ENCODE measurements at places on chromosomes 3 and 15. TPM values are rescaled to one million over a fixed set of nuclear protein-coding genes. Genes with fewer than 3 reads are reported as not detected.

DNA sequence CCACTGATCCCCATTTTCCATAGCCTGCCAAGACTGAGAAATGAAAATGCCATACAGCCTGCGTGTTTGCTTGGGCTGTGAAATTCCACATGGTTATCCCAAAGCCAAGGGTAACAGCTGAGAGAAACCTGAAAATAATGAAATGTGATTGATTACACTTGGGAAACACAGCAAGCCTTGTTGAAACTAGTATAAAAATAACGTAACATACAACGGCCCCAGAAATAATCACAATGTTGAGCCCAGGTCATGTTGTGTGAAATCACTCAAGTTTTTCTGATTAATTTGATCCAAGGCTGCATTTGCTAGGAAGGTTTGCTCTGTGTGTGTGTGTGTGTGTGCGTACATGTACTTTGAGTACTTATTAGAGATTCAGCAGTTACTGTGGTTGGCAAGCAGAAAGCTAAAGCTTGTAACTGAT is 269.0 kb downstream of the OXSM start:
- H3K27ac ChIP-seq: no peak overlapping the region
- H3K4me3 ChIP-seq: no peak overlapping the region
- no peaks in the 10 kb centered on the region for H3K36me3 ChIP-seq
- no peak for DNase-seq
- H3K4me1 ChIP-seq: no peaks in the 10 kb centered on the region

The TF gene
- 0.30 TPM for polyA plus RNA-seq

GRCh38 chr3:87203809-87204208 is 23.3 kb upstream of the CHMP2B start:
- H3K36me3 ChIP-seq: no peaks in the 10 kb centered on the region
- no peak overlapping the region for H3K27ac ChIP-seq
- no peak for DNase-seq
- H3K4me3 ChIP-seq: no peak overlapping the region
- H3K4me1 ChIP-seq: peaks cover 19% of the 10 kb centered on the region
- no peaks in the 10 kb centered on the region for H3K27me3 ChIP-seq

DNA sequence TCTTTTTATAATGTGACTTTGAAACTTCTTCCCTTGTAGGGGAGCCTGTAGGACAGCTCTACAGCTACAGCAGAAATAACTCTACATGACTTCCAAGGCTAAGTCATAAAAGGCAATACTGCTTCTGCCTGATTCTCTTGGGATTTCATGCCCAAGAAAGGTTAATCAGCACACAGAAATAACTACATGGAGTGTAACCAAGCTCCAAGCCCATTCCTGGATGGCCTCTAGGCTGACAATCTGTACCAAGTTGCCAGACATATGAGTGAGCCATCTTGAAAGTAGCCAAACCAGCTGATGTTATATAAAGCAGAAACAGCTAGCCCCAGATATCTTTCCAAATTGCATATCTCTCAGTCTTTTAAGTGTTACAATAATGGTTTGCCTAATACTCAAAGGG is 75.8 kb upstream of the OSTN start:
- no peak overlapping the region for H3K27ac ChIP-seq
- H3K4me1 ChIP-seq: no peaks in the 10 kb centered on the region
- H3K27me3 ChIP-seq: no peaks in the 10 kb centered on the region
- no peaks in the 10 kb centered on the region for H3K36me3 ChIP-seq
- H3K4me3 ChIP-seq: no peak overlapping the region
- no peak for DNase-seq

GRCh38 chr3:99620077-99620767 is 18.2 kb upstream of the COL8A1 start:
- H3K4me1 ChIP-seq: no peaks in the 10 kb centered on the region
- H3K4me3 ChIP-seq: no peak overlapping the region
- no peak for DNase-seq

The SYNPR gene
- not detected for polyA plus RNA-seq

- H3K4me1 ChIP-seq: no peaks in the 10 kb centered on the region
- H3K27ac ChIP-seq: no peak overlapping the region
- H3K27me3 ChIP-seq: no peaks in the 10 kb centered on the region
- no peak for DNase-seq
- no peaks in the 10 kb centered on the region for H3K36me3 ChIP-seq
These were observed 170.4 kb downstream of the FHIT start for GRCh38 chr3:61080737-61081445.

The MBD4 gene
- 24.3 TPM for polyA plus RNA-seq

DNA sequence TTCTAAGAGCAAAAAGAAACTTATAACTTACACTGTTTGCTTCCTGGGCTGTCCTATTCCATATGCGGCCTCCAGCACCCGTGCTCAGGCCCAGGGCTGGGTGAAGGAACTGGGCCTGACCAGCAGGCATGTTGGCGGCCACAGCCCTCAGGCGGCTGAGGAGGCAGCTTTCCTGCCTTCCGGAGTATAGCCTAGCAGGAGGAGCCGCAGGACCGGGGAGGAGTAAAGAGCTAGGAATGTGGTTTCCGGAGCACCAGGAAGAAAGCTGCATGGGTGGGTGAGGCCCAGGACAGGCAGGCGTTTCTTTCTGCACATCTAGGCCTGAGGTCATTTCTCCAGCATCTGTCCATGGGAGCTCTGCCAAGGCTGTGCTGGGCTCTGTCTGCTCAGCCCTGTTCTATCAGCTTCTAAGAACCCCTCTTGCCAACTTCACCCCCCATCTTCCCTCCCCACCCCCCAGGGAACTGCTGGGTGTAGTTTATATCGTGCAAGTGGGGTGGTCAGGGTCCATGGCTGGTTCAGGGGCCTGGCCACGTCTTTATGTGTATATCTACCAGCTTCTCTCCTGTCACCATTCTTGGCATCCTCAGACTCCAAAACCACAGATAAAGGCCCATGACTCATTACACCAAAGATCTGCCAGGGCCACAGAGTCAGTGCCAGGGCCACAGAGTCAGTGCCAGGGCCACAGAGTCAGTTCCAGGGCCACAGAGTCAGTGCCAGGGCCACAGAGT is 7.8 kb upstream of the KIF7 start:
- peaks cover 10% of the 10 kb centered on the region for H3K4me1 ChIP-seq
- H3K27me3 ChIP-seq: no peaks in the 10 kb centered on the region
- no peak overlapping the region for H3K4me3 ChIP-seq
- no peaks in the 10 kb centered on the region for H3K36me3 ChIP-seq
- DNase-seq: peak; percentile 21

GRCh38 chr3:177357352-177358090 is 160.2 kb upstream of the TBL1XR1 start:
- H3K4me3 ChIP-seq: peak overlapping the region; percentile 49
- no peaks in the 10 kb centered on the region for H3K36me3 ChIP-seq
- H3K27me3 ChIP-seq: no peaks in the 10 kb centered on the region
- peaks cover 50% of the 10 kb centered on the region for H3K4me1 ChIP-seq
- peak; percentile 90 for DNase-seq

The CCR2 gene
- polyA plus RNA-seq: 0.02 TPM

DNA sequence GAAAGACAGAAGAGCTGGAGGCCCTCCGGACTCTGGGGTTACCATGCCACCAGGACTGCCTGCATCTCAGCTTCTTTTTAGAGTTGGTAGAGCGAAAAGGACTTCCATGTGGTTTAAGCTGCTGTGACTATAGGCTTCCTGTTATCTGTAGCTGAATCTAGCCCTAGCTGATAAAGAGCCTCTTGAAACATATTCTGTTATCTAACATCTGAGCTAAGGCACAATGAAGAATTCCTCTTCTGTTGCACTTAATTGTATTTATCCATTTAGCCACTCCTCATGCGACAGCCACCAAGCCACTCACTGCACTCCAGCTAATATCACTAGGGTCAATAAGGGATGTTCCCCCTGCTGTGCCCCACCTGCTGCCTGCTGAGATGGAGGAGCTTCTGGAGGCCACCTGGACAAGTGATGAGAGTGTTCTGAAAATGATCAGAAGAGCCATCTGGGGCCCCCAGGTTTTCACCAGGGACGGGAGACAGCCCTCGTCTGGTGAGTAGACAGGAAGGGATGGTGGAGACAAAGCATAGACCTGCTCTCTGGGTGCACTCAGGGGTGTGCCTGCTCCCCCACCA is 94.6 kb upstream of the PLXNA1 start:
- H3K4me1 ChIP-seq: no peaks in the 10 kb centered on the region
- no peaks in the 10 kb centered on the region for H3K36me3 ChIP-seq
- H3K27ac ChIP-seq: no peak overlapping the region
- no peak for DNase-seq
- no peak overlapping the region for H3K4me3 ChIP-seq

- no peak for DNase-seq
- no peaks in the 10 kb centered on the region for H3K27me3 ChIP-seq
- H3K4me3 ChIP-seq: no peak overlapping the region
- no peaks in the 10 kb centered on the region for H3K4me1 ChIP-seq
- H3K27ac ChIP-seq: no peak overlapping the region
These were observed 315.5 kb downstream of the NSUN3 start for GRCh38 chr3:94378322-94378721.

The PTPRG gene
- polyA plus RNA-seq: 10.0 TPM

GRCh38 chr3:186902713-186903112 is 27.6 kb upstream of the ST6GAL1 start:
- no peak for DNase-seq

- peaks cover 11% of the 10 kb centered on the region for H3K27me3 ChIP-seq
- DNase-seq: no peak
- H3K27ac ChIP-seq: no peak overlapping the region
- H3K4me3 ChIP-seq: no peak overlapping the region
- H3K4me1 ChIP-seq: no peaks in the 10 kb centered on the region
These were observed 7.7 kb downstream of the CRABP1 start for GRCh38 chr15:78347586-78348543.

GRCh38 chr3:141845407-141846049 is 30.9 kb upstream of the ATP1B3 start:
- H3K27me3 ChIP-seq: no peaks in the 10 kb centered on the region
- H3K4me3 ChIP-seq: no peak overlapping the region
- H3K36me3 ChIP-seq: no peaks in the 10 kb centered on the region
- peaks cover 10% of the 10 kb centered on the region for H3K4me1 ChIP-seq
- no peak for DNase-seq
- no peak overlapping the region for H3K27ac ChIP-seq

DNA sequence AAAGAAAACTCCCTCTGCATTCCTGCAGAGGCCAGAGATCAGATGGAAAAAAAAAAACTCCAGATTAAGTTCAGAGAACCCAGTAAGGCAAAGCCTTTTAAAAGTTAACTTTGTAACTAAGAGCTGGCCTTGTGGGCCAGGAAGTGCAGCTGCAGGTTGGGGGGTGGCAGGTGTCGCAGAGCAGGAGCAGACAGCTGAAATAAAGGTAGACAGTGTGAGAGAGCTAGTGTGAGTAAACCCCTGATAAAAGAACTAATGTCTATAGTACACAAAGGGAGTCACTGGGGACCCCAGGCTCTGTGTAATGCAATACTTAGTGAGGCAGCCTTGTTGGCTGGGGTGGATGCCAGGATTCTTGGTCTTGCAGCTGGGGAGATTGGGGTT is 42.1 kb downstream of the PPCDC start:
- no peak overlapping the region for H3K27ac ChIP-seq
- peaks cover 5% of the 10 kb centered on the region for H3K27me3 ChIP-seq
- peaks cover 22% of the 10 kb centered on the region for H3K4me1 ChIP-seq
- H3K4me3 ChIP-seq: no peak overlapping the region
- no peak for DNase-seq

The GOLGA8J gene
- polyA plus RNA-seq: not detected

The CHRFAM7A gene
- polyA plus RNA-seq: 0.22 TPM

- no peaks in the 10 kb centered on the region for H3K4me1 ChIP-seq
- DNase-seq: no peak
- no peak overlapping the region for H3K27ac ChIP-seq
- no peaks in the 10 kb centered on the region for H3K27me3 ChIP-seq
- no peaks in the 10 kb centered on the region for H3K36me3 ChIP-seq
These were observed 11.1 kb upstream of the PLAAT1 start for GRCh38 chr3:193229851-193230420.

DNA sequence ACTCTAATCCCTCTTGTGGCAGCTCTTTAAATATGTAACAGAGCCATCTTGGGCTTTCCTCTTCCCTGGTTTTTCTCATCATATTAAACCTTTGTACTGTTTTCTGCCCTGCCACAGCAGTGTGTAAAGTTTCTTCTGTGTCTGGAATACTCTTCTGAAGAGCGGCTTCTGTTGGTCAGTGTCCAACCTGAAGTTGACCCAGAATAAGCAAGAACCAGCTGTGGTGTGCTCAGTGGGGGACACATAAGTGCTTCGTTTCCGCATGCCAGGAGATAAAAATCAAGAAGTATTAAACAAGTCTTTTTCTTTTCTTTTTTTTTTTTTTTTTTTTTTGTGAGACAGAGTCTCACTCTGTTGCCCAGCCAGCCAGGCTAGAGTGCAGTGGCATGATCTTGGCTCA is 173.2 kb upstream of the CHRM5 start:
- DNase-seq: no peak
- no peaks in the 10 kb centered on the region for H3K36me3 ChIP-seq
- H3K4me3 ChIP-seq: no peak overlapping the region
- H3K4me1 ChIP-seq: no peaks in the 10 kb centered on the region
- no peaks in the 10 kb centered on the region for H3K27me3 ChIP-seq

GRCh38 chr15:52012210-52012609 is 6.8 kb upstream of the MAPK6 start:
- peaks cover 29% of the 10 kb centered on the region for H3K4me1 ChIP-seq
- no peaks in the 10 kb centered on the region for H3K27me3 ChIP-seq
- no peaks in the 10 kb centered on the region for H3K36me3 ChIP-seq
- H3K27ac ChIP-seq: no peak overlapping the region
- no peak overlapping the region for H3K4me3 ChIP-seq

The ADAMTSL3 gene
- 0.01 TPM for polyA plus RNA-seq

- no peak overlapping the region for H3K27ac ChIP-seq
- no peaks in the 10 kb centered on the region for H3K36me3 ChIP-seq
- H3K4me1 ChIP-seq: peaks cover 22% of the 10 kb centered on the region
These were observed 5.8 kb upstream of the PLD1 start for GRCh38 chr3:171815973-171816595.

DNA sequence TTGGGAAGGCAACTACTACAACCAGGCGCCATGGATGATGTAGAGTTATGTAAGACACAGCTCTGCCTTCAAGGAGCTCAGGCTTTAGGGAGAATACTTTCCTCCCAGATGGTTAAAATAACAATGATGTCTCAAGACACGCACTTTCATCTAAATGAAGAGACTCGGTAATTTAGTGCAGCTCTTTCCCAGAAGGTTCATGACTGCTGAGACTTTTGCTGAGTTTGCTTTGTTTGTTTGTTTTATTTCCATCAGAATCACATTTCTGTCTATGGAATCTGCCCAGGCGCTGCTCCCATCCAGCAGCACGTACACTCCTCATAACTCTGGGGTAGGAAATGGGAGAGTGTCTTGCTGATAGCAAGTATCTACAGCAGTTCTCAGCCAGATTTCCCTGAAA is 33.9 kb upstream of the MEX3B start:
- H3K4me1 ChIP-seq: no peaks in the 10 kb centered on the region
- H3K4me3 ChIP-seq: no peak overlapping the region
- no peak for DNase-seq
- peaks cover 7% of the 10 kb centered on the region for H3K27me3 ChIP-seq
- H3K27ac ChIP-seq: no peak overlapping the region
- no peaks in the 10 kb centered on the region for H3K36me3 ChIP-seq

The ETFA gene
- polyA plus RNA-seq: 230 TPM

DNA sequence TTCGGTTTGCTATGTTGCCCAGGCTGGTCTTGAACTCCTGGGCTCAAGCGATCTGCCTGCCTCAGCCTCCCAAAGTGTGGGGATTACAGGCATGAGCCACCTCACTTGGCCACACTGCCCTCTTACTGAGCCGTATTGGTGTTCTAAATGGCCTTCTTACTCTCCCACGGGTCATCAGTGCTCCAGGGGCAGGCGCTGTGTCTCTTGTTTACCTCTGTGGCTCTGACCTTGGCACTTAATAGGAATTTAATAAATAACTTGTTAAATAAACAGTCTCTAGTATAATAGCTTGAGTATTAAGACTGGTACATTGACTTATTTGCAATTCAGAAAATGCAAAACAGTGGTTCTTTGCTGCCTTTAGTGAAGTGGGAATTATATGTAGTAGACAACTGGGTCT is 13.7 kb downstream of the FLNB start:
- no peaks in the 10 kb centered on the region for H3K27me3 ChIP-seq
- peak overlapping the region; percentile 39 for H3K27ac ChIP-seq
- H3K36me3 ChIP-seq: peaks cover 27% of the 10 kb centered on the region
- no peak overlapping the region for H3K4me3 ChIP-seq
- peaks cover 86% of the 10 kb centered on the region for H3K4me1 ChIP-seq
